ENCODE measurements at places on chromosomes 16 and 17.

- DNase-seq, result no peak
- no peak overlapping the region for H3K27ac ChIP-seq
- peaks cover 13% of the 10 kb centered on the region for H3K4me1 ChIP-seq
- H3K36me3 ChIP-seq, result no peaks in the 10 kb centered on the region
- no peak overlapping the region for H3K4me3 ChIP-seq
These were observed 23.7 kb downstream of the PIPOX start for GRCh38 chr17:29066606-29067005.

GRCh38 chr16:66364117-66364958, 2.2 kb upstream of the CDH5 start:
- H3K27ac ChIP-seq, result no peak overlapping the region
- peaks cover 28% of the 10 kb centered on the region for H3K4me1 ChIP-seq
- H3K36me3 ChIP-seq, result no peaks in the 10 kb centered on the region
- H3K4me3 ChIP-seq, result peak overlapping the region; percentile 36
- DNase-seq, result no peak

DNA sequence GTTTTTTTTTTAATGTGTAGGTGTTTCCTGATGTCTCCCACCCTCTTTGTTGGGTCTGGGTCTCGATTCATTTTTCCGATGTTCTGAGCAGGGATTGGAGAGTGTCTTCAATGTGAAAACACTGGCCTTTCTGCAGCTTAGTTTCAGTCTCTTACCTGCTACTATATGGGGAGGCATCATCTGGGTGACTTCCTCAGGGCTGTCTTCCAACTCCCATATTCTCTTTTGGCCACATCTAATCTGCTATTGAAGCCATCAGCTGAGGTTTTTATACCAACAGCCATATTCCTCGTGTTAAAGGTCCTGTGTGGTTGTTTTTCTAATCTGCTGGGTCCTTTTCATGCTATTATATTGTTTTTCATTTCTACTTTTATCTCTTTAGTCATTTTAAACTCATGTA, 13.2 kb upstream of the SSTR5 start:
- H3K4me1 ChIP-seq, result peaks cover 6% of the 10 kb centered on the region
- H3K27me3 ChIP-seq, result peaks cover 5% of the 10 kb centered on the region
- no peak overlapping the region for H3K27ac ChIP-seq
- DNase-seq, result no peak

- H3K4me1 ChIP-seq, result peaks cover 16% of the 10 kb centered on the region
- H3K27me3 ChIP-seq, result no peaks in the 10 kb centered on the region
- DNase-seq, result no peak
- H3K27ac ChIP-seq, result no peak overlapping the region
- H3K36me3 ChIP-seq, result peaks cover 7% of the 10 kb centered on the region
These were observed 1.5 kb downstream of the LRRC3C start for GRCh38 chr17:39928858-39929645.

- no peak for DNase-seq
- no peaks in the 10 kb centered on the region for H3K4me1 ChIP-seq
- no peaks in the 10 kb centered on the region for H3K27me3 ChIP-seq
- no peaks in the 10 kb centered on the region for H3K36me3 ChIP-seq
- H3K27ac ChIP-seq, result no peak overlapping the region
These were observed 17.5 kb downstream of the OTOP3 start for GRCh38 chr17:74953134-74953687.

DNA sequence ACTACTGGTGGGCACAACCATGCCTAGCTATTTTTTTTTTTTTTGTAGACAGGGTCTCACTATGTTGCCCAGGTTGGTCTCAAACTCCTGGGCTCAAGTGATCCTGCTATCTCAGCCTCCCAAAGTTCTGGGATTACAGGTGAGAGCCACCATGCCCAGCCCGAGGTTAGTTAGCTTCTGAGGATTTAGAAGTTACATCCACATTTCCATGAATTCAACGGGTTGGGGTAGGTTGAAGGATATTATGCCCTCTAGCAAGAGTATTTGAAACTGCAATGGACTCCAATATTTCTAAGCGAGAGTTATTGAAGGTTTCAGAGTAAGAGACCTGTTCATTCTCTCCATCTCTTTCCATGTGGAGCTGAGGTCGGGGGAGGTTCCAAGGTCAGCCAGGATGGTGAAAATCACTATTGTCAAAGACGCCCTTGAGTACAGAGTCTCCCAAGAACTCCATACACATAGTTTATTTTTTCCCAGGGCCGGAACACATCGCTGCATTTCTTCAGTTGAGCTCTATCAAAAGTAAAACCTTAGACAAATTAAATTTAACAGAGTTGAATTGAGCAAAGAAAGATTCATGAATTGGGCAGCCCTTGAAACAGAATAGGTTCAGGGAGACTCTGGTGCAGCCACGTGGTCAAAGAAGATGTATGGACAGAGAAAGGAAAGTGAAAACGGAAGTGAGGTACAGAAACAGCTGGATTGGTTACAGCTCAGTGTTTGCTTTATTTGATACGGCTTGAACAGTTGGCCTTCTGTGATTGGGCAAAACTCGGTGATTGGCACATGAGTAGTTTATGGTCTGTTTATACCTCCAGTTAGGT, 19.0 kb upstream of the ITPRIPL2 start:
- H3K4me3 ChIP-seq, result no peak overlapping the region
- no peak overlapping the region for H3K27ac ChIP-seq
- H3K36me3 ChIP-seq, result no peaks in the 10 kb centered on the region
- no peaks in the 10 kb centered on the region for H3K4me1 ChIP-seq
- no peak for DNase-seq

DNA sequence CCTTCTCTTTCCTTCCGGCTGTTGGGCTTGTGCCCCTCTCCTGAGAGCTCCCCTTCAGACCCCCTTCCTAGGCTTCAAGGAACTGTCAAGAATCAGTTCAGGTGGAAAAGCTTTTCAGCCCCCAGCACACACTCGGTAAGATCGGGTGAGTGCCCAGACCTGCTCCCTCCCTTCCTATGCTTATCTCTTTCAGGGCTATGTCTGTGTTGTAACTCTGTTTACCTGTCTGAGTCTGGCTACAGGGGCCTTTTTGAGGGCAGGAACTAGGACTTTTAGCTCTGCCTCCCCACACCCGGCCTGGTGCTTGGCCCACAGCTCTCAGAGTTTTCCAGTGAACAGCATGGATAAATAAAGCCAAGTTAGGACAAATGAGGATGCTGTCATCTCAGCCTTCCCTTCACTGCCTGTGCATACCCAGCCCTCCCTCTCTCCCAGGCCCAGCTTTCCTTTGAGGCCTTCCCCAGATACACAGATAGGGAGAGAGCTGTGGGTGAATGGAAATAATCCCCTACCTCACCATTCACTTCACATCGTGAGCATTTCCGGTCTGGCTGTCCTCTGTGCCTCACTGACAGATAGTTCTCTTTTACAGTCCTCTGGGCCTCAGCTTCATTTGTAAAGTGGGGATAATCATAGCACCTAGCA, 5.7 kb upstream of the MRPS23 start:
- H3K27ac ChIP-seq, result peak overlapping the region; percentile 4
- H3K36me3 ChIP-seq, result no peaks in the 10 kb centered on the region
- H3K4me1 ChIP-seq, result peaks cover 7% of the 10 kb centered on the region
- H3K4me3 ChIP-seq, result peak overlapping the region; percentile 23
- H3K27me3 ChIP-seq, result peaks cover 2% of the 10 kb centered on the region

DNA sequence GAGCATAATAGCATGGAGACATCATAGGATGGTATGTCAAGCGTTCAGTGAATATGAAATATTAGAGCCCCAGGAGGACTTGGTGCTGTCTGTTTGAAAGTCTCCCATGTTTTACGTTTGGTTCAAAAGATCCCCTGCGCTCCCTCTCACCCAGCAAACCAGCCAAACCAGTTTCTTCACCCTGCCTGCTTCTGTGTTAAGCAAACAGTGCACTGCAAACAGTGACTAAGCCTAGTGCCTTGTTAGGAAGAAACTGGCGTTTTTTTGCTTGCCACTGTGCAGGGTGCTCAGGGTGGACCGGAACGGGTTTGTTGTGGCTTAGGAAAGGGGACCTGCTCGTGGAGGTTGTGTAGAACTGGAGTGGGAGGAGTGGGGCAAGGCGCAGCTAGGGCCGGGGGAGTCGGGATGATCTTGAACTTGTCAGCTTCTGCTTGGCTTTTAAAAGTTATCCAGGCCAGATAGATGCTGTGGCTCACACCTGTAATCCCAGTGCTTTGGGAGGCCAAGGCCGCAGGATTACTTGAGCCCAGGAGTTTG, 7.7 kb downstream of the CDH1 start:
- H3K27me3 ChIP-seq, result peaks cover 35% of the 10 kb centered on the region
- peaks cover 1% of the 10 kb centered on the region for H3K4me1 ChIP-seq
- no peak for DNase-seq
- no peak overlapping the region for H3K27ac ChIP-seq
- no peaks in the 10 kb centered on the region for H3K36me3 ChIP-seq

DNA sequence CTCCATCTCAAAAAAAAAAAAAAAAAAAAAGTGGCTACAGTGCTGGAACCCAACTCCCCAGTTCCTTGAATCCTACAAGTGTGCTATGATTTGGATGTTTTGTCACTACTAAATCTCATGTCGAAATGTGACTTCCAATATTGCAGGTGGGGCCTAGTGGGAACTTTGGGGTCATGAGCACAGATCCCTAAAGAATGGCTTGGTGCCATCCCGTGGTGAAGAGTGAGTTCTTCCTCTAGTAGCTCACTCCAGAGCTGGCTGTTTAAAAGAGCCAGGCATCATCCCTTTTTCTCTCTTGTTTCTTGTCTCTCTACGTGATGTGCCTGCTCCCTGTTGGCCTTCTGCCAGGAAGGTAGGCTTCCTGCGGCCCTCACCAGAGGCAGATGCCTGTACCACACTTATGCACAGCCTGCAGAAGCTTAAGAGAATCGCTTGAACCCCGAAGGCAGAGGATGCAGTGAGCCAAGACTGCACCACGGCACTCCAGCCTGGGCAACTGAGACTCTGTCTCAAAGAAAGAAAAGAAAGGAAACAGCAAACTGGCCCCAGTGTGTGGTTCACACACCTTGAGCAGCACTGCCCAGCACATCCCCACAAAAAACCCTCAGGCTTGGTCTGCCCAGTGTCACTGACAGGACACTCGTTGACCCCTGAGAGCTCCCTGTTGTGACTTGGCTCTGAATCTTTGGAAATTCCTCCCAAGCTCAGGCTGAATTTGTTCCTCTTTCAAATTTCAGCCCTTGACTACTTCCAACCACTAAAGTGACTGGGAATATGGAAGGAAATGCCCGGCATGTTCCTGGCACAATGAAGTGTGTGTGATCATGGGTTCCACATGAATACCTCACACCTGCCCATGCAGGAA, 3.1 kb downstream of the MT1E start:
- no peak overlapping the region for H3K27ac ChIP-seq
- no peak for DNase-seq
- H3K4me3 ChIP-seq, result no peak overlapping the region
- H3K36me3 ChIP-seq, result no peaks in the 10 kb centered on the region

- no peak overlapping the region for H3K27ac ChIP-seq
- H3K36me3 ChIP-seq, result no peaks in the 10 kb centered on the region
- H3K27me3 ChIP-seq, result no peaks in the 10 kb centered on the region
- no peak overlapping the region for H3K4me3 ChIP-seq
- no peak for DNase-seq
- no peaks in the 10 kb centered on the region for H3K4me1 ChIP-seq
These were observed 7.1 kb upstream of the TM4SF5 start for GRCh38 chr17:4764595-4764994.

- DNase-seq, result no peak
- H3K4me1 ChIP-seq, result peaks cover 2% of the 10 kb centered on the region
- no peak overlapping the region for H3K27ac ChIP-seq
- no peaks in the 10 kb centered on the region for H3K27me3 ChIP-seq
These were observed 4.4 kb upstream of the DHX40 start for GRCh38 chr17:59561042-59561441.

GRCh38 chr17:43070257-43070656, 45.2 kb downstream of the RND2 start:
- H3K36me3 ChIP-seq, result peaks cover 87% of the 10 kb centered on the region
- H3K4me3 ChIP-seq, result no peak overlapping the region
- no peak overlapping the region for H3K27ac ChIP-seq
- no peaks in the 10 kb centered on the region for H3K27me3 ChIP-seq

GRCh38 chr16:87602821-87603683, 744 bp downstream of the JPH3 start:
- no peaks in the 10 kb centered on the region for H3K36me3 ChIP-seq
- H3K4me1 ChIP-seq, result peaks cover 5% of the 10 kb centered on the region
- no peak overlapping the region for H3K27ac ChIP-seq

- DNase-seq, result no peak
- no peak overlapping the region for H3K4me3 ChIP-seq
- H3K27ac ChIP-seq, result no peak overlapping the region
- H3K4me1 ChIP-seq, result peaks cover 7% of the 10 kb centered on the region
- H3K27me3 ChIP-seq, result no peaks in the 10 kb centered on the region
These were observed 16.5 kb downstream of the GPT2 start for GRCh38 chr16:46900455-46901235.

- H3K36me3 ChIP-seq, result no peaks in the 10 kb centered on the region
- H3K27me3 ChIP-seq, result no peaks in the 10 kb centered on the region
- DNase-seq, result no peak
- no peaks in the 10 kb centered on the region for H3K4me1 ChIP-seq
These were observed 83.5 kb upstream of the DNAJA2 start for GRCh38 chr16:47056688-47057629.

DNA sequence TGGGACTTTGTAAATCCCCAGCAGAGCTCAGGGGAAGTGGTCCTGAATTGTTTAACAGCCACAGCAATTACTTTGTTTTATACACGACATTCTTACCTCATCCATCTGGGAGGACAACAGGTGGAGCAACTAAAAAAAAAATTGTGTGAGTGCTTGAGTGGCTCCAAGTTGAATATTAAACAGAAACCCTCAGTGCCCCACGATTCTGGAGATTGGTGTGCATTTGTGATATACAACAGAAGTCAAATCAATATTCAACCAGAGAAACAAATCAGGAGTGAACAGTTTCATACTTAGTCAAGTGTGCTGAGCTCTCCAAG, 204.8 kb downstream of the HAPSTR1 start:
- H3K4me3 ChIP-seq, result no peak overlapping the region
- no peaks in the 10 kb centered on the region for H3K36me3 ChIP-seq
- H3K27me3 ChIP-seq, result no peaks in the 10 kb centered on the region

- no peaks in the 10 kb centered on the region for H3K27me3 ChIP-seq
- DNase-seq, result no peak
- no peak overlapping the region for H3K4me3 ChIP-seq
These were observed 255.9 kb downstream of the CEP112 start for GRCh38 chr17:65936013-65936412.

GRCh38 chr16:87093804-87094555, 223.2 kb downstream of the C16orf95 start:
- H3K27me3 ChIP-seq, result peaks cover 18% of the 10 kb centered on the region
- no peak overlapping the region for H3K27ac ChIP-seq
- H3K4me1 ChIP-seq, result no peaks in the 10 kb centered on the region
- no peak overlapping the region for H3K4me3 ChIP-seq

DNA sequence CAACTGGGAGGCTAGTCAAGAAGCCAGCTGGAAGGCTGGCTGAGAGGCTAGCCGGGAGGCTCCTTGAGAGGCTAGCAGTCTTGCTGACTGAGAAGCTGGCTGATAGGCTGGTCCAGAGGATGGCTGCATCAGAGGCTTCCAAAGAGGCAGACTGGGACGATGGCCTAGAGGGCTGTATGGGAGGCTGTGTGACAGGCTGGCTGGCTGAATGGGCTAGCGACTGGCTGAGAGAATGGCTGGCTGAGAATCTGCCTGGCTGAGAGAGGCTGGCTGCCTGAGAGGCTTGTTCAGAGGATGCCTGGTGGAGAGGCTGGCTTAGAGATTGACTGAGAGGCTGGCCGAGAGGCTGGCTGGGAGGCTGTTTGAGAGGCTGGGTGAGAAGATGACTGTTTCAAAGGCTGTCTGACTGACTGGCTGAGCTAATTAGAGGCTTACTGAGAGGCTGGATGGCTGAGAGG, 34.8 kb upstream of the ACSM2B start:
- no peak overlapping the region for H3K27ac ChIP-seq
- H3K4me1 ChIP-seq, result no peaks in the 10 kb centered on the region
- H3K27me3 ChIP-seq, result no peaks in the 10 kb centered on the region
- no peak overlapping the region for H3K4me3 ChIP-seq
- no peak for DNase-seq

- H3K27ac ChIP-seq, result no peak overlapping the region
- H3K4me1 ChIP-seq, result peaks cover 10% of the 10 kb centered on the region
- H3K36me3 ChIP-seq, result no peaks in the 10 kb centered on the region
- DNase-seq, result no peak
- peaks cover 3% of the 10 kb centered on the region for H3K27me3 ChIP-seq
These were observed 2.4 kb upstream of the PRR15L start for GRCh38 chr17:47959825-47960655.
